ENCODE measurements at places on chromosomes 4 and X.

GRCh38 chr4:14321723-14322122 lies 680.6 kb upstream of the CPEB2 start:
- DNase-seq = no peak

- DNase-seq = no peak
Measured at GRCh38 chr4:159926871-159927270, 824.0 kb downstream of the RAPGEF2 start.

- no peak for DNase-seq
Measured at GRCh38 chr4:94414907-94415306, 36.8 kb upstream of the PDLIM5 start.

GRCh38 chrX:9378980-9379696 lies 85.7 kb upstream of the TBL1X start:
- no peak for DNase-seq

DNA sequence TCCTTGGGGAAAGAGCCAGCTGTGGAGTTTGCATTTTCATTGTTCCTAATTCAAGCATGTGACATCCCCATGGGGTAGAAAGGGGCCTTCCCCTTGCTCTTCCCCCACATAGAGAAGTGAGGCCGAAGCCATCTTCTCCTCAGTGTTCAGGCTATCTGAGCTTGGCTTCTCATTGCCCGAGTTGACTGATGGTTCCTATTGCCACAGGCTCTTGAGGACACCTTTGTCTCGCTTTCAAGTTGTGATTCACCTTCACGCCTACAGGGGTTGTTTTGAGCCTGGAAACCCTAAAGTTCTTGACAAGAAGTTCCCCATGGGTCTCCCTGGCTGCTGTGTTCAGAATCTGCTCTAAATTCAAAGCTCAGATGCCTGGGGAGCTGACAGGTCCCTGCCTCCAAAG lies 25.0 kb downstream of the CCNQ start:
- no peak for DNase-seq

GRCh38 chr4:107850438-107850837 lies 25.7 kb downstream of the SGMS2 start:
- no peak for DNase-seq

Data from activated CD4-positive, alpha-beta T cell treated with anti-CD3 and anti-CD28 coated beads for 24 hours (primary cell).